ENCODE measurements at places on chromosomes 16 and 17.

- DNase-seq, result no peak
These were observed 1.1 kb downstream of the RPRML start for GRCh38 chr17:46977750-46978488.

GRCh38 chr16:20023190-20023589, 50.5 kb downstream of the GPR139 start:
- DNase-seq, result no peak

DNA sequence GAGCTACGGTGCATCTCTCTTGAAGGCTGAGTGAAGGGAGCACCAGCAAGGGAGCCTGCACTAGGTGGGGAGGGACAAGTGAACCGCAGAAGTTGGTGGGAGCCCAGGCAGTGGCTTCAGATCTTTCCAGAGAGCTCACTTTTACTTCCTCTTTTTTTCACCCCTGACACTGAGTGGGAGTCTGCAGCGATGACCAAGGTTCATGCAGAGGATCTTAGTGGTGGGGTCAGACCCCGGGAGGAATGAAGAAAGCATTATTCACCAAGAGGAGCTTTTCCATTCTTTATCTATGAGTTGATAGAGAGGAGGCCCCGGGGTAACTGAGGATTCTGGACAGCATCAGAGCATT, 3.0 kb upstream of the CCL2 start:
- no peak for DNase-seq

DNA sequence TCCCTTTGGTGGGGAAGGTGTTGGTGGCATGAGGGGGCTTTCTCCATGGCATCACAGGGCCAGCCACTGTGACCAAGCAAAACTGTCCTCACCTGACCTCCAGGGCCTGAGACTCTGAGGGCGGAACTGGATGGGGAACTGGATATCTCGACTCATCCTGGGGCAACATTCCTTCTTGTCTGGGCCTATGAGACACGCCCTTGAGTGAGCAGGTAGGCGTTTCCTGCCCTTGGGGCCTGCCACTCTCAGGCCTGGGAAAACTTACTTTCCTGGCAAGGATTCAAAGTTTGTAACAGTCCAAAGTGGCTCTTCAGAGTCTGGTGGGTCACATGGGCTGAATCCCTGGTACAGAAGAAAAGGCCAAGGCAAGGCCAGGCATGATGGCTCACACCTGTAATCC, 9.6 kb downstream of the MT1X start:
- no peak for DNase-seq

GRCh38 chr16:73083271-73083670, 35.3 kb upstream of the ZFHX3 start:
- no peak for DNase-seq

DNA sequence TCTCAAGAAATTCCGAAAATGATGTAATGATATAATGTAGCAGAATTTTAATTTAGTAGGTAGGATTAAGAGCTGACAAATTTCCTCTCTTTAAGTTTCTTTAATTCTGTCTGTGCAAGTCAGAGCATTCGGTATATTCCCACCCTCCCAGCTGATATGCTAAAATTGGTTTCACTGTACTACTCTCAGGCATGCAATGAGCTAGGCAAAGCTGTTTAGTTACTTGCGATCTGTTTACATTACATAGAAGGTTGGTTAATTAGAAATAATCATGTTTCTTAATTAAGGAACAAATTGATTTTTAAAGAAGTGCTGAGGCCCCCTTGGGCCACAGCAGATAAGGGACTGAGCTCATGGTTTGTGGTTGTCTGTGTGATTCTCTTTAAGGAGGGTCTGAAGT, 432.8 kb upstream of the HSBP1 start:
- no peak for DNase-seq

DNA sequence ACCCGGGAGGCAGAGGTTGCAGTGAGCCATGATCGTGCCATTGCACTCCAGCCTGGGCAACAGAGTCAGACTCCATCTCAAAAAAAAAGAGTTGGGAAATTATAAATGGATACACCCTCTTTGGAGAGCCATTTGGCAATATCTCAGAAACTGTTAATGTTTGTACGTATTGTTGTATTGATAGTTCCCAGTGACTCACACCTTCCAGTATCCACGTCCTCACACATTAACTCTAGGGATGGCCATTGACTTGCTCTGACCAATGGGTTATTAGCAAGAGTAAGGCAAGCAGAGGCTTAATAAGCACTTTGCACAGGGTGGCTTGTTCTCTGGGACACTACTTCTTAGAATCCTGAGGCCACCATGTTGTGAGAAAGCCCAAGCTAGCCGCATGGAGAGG, 107.6 kb upstream of the LHX1 start:
- DNase-seq, result no peak

GRCh38 chr17:35531160-35531559, 6.3 kb downstream of the SLFN12L start:
- DNase-seq, result no peak

DNA sequence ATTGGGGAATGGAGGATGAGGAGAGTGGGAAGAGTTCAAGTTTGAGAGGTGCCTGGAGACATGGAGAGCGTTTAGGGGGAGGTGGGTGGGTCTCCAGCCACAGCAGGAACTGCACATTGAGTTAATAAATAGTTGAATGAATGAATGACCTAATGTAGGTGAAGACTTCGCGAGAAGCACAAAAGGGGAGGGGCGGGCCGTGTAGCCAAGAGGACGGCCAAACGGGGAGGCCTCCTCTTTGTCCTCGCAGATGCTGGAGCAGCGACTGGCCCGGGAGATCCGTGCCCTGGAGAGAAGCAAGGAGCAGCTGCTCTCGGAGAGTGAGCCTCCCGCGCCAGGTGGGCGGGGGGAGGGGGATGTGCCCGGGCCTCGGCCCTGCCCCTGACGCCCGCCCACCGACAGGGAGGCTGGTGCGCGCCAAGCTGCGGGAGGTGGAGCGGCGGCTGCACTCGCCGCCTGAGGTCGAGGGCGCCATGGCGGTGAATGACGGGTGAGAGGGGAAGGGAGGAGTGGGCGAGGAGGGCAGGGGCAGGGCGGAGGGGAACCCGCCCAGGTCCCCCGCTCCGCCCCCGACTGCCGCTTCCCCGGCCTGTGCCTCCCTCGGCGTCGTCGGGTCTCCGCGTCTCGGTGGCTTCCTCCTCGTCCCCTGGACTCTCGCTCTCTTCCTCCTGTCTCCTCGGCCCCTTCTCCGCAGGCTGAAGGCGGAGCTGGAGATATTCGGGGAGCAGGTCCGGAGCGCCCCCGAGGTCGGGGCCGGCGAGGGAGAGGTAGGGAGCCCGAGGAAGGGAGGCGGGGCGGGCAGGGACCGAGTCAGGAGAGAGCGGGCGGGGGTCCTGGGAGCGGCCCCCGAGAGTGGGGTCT, 12.9 kb downstream of the SYCE1L start:
- DNase-seq, result peak; percentile 75

DNA sequence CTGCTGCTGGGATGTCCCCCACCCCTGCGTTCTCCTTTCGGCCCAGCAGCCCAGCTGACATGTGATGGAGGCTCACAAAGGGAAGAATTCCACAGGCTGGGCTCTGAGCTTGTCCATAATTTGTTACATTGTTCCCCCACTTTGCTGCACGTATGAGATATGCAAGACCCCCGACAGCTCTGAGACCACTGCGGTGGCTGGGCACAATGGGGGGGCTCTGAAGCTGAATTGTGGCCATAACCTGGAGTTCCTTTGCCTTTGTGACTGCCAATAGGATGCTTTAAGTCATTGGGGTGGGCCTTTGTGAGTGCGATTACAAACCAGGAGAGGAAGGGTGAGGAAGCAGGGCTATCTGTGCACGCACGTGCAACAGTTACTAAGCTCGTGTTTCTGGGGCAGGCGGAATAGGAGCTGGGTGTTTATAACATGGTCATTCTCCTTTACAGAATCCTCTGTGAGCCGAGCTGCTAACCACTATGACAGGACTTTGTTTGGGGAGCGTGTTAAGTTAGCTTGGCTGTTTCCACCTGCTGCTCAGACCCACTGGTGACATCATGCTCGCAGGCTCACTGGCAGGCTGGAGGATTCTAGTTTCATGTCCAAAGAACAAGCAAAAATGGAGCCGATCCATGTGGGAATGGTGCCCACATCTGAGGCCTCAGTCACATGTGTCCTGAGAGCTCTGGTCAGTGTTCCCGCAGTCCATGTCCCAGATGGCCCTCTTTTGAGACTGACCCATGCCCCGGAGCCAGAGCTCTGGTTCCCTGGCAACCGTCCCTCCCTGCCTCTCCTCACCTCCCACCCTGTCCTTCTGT, 208.3 kb upstream of the SALL1 start:
- no peak for DNase-seq

DNA sequence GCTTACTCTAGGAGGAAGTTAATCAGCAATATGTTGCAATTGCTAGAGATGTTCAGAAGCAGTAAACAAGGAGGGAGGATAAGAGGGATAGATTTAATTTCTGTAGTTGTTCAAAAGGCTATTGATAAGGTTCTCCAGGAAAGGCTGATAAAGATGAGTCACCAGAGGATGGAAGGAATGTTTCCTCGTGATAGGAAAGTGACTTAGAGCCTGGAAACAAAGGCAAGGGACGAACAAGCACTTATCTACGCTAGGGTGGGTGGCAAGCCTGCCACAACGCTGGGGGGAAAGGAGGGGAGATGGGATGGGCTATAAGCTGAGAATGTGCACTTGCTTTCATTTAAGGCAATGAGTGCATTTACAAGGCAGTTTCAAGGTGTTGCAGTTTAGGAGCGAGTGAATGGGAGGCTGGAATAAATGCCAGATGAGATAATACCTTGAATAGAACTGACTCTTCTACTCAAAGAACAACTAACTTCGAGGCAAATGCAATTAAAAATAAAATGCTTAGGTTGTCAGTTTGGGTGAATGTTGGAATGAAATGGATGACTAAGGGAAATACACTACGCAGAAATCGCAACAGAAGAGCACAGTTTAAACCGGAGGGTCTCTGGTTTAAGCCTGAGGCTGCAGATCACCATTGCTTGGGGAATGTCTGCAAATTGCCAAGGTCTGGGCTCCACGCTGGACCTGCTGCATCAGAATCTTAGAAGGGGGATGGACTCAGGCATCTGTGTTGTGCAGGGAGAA, 76.0 kb upstream of the RBBP6 start:
- no peak for DNase-seq

- no peak for DNase-seq
These were observed 10.6 kb upstream of the DUS1L start for GRCh38 chr17:82076018-82076784.

GRCh38 chr17:59406808-59407381, 75.4 kb downstream of the YPEL2 start:
- no peak for DNase-seq

DNA sequence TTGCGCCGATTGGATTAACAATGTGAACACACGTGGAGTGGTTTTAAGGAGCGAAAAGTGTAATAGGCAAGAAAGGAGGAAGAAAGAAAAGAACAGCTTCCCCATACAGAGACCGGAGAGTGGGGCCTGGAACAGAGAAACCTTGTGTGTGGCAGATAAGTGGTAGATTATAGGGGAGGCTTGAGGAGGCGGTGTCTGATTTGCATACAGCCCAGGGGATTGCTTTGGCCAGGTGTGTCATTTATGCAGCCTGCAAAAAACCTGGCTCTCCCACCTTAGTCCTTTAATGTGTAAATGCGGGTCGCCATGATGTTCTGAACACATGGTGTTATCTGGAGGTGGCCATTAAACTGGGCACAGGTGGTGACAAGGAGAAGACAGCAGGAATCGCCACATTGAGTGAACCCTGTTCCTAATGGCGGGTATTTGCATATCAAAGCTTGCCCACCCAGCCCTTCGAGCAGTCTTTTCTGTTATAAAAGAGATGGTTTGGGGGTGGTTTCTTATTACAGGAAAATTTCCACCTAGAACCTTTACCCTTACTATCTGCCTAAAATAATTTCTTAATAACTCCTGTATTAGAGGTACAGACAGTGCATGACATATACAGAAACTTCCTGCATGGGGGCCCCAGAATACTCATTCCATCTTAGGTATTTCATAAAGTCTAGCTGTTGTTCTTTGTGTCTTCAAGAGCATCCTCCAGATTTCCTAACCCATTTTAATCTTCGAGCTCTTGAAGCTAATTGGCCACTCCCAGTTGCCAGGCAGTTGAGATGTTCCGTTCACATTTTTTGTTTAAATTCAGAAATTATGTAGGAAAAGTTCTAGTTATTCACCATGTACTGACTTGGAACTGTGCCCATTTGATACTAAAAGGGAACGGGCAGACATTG, 292.5 kb downstream of the RBFOX1 start:
- no peak for DNase-seq

GRCh38 chr16:35749253-35750141, 2290.1 kb downstream of the TP53TG3F start:
- no peak for DNase-seq

DNA sequence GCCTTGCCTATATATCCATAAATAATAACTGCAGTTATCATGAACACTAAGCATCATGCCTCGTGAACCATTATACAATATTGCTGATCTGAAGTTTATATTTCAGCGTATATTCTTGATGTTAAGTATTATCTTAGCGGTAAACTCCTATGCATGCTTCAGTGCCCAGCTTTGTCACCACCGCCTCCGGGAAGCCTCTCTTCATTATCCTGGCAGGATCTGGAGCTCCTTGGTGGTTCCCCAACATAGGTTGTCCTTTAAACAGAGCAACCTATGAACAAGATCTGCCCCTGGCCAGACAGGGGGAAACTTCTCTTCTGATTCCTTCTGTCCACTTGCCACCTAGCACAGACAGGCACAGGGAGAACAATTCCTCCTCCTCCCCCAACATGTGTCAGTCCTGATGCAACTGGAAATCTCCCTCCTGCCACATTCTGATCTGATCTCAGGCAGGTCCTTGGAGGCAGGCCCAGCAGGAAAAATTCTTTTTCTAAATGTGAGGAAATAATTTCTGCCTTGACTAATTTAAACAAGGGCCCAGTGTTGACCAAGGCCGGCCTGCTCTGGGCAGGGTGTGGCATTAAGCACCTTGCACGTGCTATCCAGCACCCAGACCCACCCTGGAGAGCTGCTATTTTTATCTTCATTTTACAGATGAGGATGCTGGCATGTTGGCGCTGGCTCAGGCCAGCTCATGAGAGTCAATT, 22.4 kb downstream of the SPNS2 start:
- DNase-seq, result no peak

DNA sequence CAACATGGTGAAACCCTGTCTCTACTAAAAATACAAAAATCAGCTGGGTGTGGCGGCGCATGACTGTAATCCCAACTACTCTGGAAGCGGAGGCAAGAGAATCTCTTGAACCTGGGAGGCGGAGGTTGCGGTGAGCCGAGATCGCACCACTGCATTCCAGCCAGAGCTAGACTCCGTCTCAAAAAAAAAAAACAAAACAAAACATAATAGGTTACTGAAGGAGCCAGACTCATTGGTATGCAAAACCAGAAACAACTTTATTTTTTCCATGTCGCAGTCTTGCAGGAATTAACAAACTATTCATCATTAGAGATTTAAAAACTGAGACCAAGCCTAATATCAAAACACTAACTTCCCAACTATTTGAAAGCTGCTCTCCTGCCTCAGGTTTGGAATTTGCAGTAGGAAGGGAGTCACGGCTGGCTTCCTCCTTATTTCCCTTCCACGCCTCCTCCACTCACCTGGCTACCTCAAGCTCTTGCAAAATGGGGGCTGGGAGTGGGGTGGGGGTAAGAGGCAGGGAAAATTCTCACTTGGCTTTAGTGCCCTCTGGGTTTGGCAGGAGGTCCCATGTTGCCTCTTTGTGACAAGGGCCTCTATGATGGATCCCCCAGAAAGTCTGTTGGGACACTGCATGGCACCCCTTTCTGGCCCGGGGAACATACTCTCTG, 34.1 kb upstream of the MYH10 start:
- DNase-seq, result no peak

Measured in stimulated activated naive CD8-positive, alpha-beta T cell treated with anti-CD3 and anti-CD28 coated beads, Interleukin-15, Interleukin-2, amounts not matched to agents 100 U/mL and 50 U/mL, for 24 hours (primary cell).